Activated naive CD8-positive, alpha-beta T cell treated with anti-CD3 and anti-CD28 coated beads for 36 hours (primary cell): ENCODE measurements at places on chromosomes 16 and 17. TPM values are rescaled to one million over a fixed set of nuclear protein-coding genes. Genes with fewer than 3 reads are reported as not detected.

Gene NPIPB6
- not detected for total RNA-seq

Gene FOXC2
- total RNA-seq: not detected

DNA sequence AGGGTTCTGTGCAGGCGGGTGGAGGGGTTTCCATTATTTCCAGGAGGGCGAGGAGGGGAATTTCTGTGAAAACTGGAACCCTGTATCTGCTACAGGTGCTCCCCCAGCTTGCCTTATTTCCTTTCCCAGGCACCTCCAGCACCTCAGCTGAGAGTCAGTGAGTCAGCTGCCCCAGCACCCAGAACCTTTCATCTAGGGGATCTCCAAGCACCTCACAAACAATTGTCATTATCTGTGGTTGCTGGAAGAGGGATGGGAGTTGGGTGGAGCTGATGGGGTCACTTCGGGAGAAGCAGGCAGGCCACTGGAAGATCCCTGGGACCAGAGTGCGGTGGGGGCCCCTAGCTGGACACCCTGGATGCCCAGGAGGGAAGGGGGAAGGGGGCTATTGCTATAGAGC lies 10.0 kb upstream of the CLUH start:
- peaks cover 13% of the 10 kb centered on the region for H3K4me1 ChIP-seq
- peaks cover 28% of the 10 kb centered on the region for H3K27me3 ChIP-seq
- DNase-seq: peak; percentile 45
- no peak overlapping the region for H3K4me3 ChIP-seq
- no peaks in the 10 kb centered on the region for H3K36me3 ChIP-seq
- no peak overlapping the region for H3K27ac ChIP-seq

Gene DNAAF1
- total RNA-seq: not detected

DNA sequence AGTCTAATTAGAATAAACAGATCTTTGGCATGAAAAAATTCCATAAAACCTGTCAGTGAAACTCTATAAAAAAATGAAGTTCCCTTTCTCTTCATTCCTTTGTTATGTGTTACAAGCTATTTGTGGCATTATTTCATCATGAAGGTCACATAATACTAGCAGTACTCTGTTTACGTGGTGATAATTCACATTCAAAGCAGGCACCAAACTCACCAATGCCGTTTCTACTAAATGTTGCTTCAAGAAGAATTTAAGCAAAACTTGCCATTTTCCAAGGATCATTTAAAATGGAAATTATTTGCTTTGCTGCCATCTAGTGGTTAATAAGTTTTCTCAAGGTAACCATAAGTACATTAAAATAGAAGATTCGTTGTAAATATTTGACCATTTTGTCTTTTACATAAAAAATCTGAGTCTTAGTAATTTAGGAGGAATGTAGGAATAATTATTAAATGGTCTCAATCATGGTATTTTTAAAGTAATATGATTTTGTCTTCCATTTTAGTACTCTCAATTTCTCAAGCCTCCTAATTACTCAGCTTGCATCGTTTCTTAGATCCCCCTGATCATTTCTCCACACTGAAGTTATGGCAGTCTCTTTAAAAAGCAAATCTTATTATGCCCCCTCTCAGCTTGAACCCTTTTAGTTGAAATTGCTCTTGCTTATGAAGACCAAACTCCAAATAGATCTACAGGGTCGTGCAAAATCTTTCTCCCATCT lies 80.8 kb downstream of the OMG start:
- H3K27me3 ChIP-seq: no peaks in the 10 kb centered on the region
- no peaks in the 10 kb centered on the region for H3K4me1 ChIP-seq
- H3K4me3 ChIP-seq: no peak overlapping the region
- H3K27ac ChIP-seq: no peak overlapping the region

GRCh38 chr16:82641336-82641984 lies 14.7 kb downstream of the CDH13 start:
- H3K27ac ChIP-seq: no peak overlapping the region
- DNase-seq: no peak
- peaks cover 13% of the 10 kb centered on the region for H3K27me3 ChIP-seq
- H3K4me1 ChIP-seq: no peaks in the 10 kb centered on the region
- no peaks in the 10 kb centered on the region for H3K36me3 ChIP-seq

- H3K4me3 ChIP-seq: no peak overlapping the region
- no peaks in the 10 kb centered on the region for H3K4me1 ChIP-seq
- no peak for DNase-seq
Measured at GRCh38 chr17:30858556-30859250, 26.9 kb downstream of the ATAD5 start.

GRCh38 chr17:75557075-75557851 lies 30.3 kb upstream of the MYO15B start:
- H3K36me3 ChIP-seq: no peaks in the 10 kb centered on the region
- no peaks in the 10 kb centered on the region for H3K27me3 ChIP-seq
- H3K27ac ChIP-seq: no peak overlapping the region
- DNase-seq: no peak

DNA sequence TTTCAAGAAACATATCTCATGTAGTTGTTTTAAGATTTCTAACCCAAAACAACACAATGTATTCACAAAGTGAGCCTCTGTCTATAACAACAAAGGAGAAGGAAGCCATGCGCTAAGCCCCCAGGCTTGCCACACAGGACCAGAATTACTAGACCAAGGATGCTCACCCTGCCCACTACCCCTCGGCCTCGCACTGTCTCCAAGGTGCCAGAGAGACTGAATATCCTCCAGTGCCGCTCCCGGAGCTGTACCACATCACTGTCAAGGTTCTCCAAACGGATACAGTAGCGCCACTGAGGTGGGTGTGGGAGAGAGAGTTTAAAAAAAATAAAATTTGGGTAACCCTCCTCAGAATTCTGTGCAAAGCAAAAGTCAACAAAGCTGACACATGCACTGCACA lies 7.1 kb downstream of the POLDIP2 start:
- peaks cover 9% of the 10 kb centered on the region for H3K4me1 ChIP-seq
- H3K27me3 ChIP-seq: no peaks in the 10 kb centered on the region
- DNase-seq: no peak
- no peak overlapping the region for H3K4me3 ChIP-seq

Gene GPR142
- not detected for total RNA-seq

GRCh38 chr17:17497065-17497844 lies 1.1 kb upstream of the RASD1 start:
- H3K27me3 ChIP-seq: peaks cover 18% of the 10 kb centered on the region
- peaks cover 5% of the 10 kb centered on the region for H3K36me3 ChIP-seq
- no peak overlapping the region for H3K4me3 ChIP-seq
- DNase-seq: no peak

GRCh38 chr17:27216836-27217235 lies 77.1 kb upstream of the WSB1 start:
- H3K27me3 ChIP-seq: no peaks in the 10 kb centered on the region
- no peak overlapping the region for H3K27ac ChIP-seq
- no peaks in the 10 kb centered on the region for H3K36me3 ChIP-seq
- DNase-seq: no peak
- no peak overlapping the region for H3K4me3 ChIP-seq
